ENCODE measurements at places on chromosomes 3 and 15.

DNA sequence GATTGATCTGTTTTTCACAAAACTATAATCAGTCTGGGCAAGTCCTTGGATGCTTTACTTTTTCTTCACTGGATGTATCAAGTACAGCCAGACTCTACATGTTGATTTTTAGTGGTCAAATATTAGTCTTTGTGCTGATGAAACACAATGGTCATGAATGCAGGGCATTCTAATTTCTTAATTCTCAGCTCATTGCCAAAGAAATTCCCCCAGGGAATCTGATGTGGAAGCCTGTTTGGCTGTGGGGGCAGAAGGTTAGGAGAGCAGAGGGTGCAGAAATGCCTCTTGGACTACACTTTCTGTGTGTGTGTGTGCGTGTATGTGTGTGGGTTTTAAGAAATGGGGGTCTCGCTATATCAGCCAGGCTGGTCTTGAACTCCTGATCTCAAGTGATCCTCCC is 48.7 kb upstream of the HACD2 start:
- DNase-seq, result no peak

DNA sequence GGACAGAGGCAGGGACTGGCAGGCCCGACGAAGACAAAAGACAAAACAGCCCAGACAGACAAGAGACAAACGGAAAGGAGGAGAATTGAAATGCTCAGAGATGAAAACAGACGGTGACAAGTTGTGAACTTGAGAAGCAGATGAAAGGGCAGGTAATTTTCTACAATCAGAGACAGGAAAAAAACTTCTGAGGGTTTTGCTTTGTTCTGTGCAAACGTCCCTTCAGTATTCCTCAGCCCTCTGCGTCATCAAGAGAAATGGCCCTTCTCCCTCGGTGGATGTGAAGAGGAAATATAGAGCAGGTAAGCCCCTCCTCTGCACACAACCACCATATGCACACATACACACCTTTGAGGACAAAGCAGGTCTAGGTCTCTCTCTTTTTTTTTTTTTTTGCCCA is 206.6 kb downstream of the UACA start:
- DNase-seq, result no peak

DNA sequence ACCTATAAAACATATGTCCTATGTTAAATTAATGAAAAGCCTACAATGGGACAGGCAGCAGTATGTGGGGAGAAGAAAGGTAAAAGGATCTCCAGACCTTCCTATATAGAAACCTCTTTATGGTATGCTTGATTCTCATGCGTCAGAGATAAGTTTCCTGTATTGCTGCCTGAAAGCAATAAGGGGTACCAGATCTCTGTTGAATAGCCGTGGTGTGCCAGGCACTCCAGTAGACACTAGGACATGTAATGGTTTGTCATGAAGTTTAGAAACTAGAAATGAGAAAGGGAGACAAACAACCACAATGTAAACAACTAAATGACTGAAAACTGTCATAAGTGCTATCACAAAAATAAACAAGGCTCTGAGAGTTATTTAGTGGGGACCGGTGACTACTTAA is 168.1 kb downstream of the EFHB start:
- DNase-seq, result no peak

DNA sequence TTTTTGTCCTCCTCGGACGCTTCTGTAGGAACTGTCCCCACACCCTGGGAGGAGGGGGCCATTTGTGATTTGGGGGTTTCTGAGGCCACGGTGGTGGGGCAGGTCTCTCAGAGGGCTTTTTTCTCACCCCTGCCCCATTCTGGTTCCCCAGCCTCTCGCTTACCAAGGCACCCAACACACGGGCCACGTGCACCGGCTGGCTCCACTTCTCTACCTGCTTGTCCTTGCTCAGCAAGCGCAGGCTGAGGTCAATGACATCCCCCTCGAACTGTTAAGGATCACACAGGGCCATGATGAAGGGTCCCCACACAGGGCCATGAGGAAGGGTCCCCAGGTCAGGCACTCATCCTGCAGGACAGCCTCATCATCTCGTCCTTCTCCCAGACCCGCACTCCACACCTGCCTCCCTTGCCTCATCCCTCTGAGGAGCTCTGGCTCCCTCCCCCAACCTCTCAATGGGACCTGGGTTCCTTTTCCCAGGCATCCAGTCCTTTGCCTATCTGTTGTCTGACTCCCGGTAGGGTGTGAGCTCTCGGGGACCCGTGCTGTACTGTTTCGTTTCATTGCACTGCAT is 10.6 kb downstream of the EPB42 start:
- no peak for DNase-seq

DNA sequence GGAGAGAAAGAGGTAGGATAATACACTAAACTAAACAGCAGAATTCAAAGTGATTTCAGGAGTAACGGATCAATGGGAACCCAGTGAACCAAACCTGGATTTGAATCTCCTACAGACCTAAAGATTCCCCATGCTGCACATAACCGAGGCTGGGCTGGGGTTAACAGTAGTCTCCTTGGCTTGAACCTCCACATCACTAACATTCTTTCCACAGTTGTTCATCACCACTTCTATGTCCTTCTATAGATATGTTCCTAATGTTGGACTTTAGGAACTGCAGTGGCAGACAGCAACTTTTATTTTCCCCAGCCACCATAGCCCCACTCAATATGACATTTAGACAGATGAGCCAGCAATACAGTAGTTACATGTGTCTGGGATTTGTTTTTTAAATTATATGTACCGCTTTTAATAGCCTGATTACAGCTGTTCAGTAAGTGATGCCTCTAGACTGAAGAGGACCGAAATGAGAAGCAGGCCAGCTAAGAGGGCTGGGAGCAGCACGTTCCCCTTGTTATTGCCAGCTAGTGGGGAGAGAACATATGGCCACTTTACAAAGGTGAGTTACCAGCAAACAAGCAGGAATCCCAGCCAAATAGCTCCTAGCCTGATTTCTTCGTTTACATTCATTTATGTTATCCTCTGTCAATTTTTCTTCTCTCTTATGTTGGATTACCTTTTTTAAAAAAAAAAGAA is 472.6 kb upstream of the CDIN1 start:
- no peak for DNase-seq
